ENCODE measurements at places on chromosomes 7 and 10.

DNA sequence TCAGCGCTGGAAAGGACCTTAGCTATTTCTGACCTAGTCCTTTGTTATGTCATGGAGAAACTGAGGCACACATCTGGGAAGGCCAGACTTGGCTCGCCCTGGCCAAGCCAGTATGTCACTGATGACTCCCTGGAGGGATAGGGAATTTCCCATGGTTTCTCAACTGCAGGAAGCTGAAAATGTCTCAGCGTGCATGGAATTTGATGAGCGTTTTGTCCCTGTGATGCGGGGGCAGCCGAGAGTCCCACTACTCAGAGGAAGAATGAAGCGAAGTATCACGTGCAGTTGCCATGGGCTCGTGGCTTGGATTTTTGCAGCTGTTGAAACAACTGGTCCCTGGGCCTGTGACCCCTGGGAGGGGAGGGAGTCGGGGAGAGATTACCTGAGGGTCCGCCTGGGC lies 44.8 kb downstream of the CLIP2 start:
- no peak for DNase-seq

DNA sequence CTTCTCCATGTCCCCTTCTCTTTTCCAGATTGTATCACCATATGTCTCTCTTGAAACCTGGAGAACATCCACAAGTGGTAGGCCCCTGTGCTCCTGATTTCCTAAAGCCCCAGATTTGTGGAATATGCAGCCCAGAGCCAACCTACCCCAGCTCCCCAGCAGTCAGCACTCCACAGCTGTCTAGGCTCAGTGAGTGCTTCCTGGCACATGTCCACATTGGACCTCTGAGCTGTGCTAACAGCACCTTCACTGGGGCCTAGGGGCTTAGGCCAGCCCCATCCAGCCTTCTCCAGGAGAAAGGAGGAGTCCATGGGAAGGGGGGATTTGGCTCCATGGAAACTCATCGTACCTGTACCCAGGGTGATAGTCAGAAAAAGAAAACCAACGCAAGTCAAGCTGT lies 192.7 kb downstream of the FGFR2 start:
- no peak for DNase-seq

DNA sequence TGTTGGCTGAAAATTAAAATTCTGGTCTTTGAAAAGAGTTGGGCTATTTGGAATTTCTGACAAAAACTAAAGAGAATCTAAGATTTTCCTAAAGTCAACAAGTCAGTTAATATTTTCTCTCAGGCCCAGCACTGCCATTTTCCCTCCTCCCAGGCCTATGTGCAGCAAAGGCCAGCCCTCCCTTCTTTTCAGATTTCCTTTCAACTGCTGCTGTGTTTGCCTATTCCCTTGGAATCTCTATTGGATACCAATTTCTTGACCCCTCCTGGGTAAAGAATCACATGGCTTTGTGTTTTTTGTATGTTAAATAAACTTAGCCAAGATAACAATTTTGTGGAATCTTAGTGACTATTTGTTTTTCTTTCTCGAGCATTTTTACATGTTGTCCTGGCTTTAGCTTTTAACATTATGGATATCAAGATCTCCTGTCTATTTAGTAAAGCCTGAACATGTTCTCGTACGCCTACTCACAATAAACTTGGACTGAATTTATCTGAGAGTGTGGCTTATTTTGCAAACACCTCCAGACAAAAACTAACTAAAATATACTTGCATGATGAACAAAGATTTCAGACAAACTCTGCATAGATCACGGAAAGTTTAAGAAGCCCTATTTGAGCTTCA lies 19.9 kb downstream of the MACC1 start:
- no peak for DNase-seq

DNA sequence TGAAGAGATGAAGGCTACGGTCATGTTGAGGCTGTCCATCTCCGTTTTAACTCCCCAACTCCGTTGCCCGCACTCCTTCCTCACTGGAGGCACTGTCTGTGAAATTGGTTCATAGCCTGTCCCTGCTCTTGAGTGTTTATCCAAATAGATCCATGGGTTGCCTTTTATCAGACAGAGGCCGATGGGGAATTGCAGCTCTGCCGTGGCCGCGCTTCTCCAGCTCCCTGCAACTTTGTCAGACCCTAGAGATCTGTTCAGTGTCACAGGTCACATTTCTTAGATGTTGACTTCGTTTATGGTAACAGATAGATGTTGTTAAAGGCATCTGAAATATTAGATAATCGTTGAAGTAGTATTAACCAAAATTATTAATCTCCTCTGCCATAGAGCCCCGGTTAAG lies 14.7 kb downstream of the PPP2R2D start:
- no peak for DNase-seq

GRCh38 chr10:128972036-128972405 lies 495.0 kb upstream of the MGMT start:
- no peak for DNase-seq

DNA sequence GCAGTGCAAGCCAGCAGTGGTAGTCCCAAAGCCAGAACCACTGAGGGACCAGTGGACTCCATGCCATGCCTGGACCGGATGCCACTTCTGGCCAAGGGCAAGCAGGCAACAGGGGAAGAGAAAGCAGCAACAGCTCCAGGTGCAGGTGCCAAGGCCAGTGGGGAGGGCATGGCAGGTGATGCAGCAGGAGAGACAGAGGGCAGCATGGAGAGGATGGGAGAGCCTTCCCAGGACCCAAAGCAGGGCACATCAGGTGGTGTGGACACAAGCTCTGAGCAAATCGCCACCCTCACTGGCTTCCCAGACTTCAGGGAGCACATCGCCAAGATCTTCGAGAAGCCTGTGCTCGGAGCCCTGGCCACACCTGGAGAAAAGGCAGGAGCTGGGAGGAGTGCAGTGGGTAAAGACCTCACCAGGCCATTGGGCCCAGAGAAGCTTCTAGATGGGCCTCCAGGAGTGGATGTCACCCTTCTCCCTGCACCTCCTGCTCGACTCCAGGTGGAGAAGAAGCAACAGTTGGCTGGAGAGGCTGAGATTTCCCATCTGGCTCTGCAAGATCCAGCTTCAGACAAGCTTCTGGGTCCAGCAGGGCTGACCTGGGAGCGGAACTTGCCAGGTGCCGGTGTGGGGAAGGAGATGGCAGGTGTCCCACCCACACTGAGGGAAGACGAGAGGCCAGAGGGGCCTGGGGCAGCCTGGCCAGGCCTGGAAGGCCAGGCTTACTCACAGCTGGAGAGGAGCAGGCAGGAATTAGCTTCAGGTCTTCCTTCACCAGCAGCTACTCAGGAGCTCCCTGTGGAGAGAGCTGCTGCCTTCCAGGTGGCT lies 97.7 kb downstream of the TACC2 start:
- no peak for DNase-seq

- no peak for DNase-seq
These were observed 45.6 kb downstream of the FOXL3 start for GRCh38 chr7:335358-336148.

- no peak for DNase-seq
These were observed 393.6 kb upstream of the CELF2 start for GRCh38 chr10:10623958-10624566.

Data from CMK (cell line).